NCI-H510A (cell line): ENCODE measurements at places on chromosomes 3 and 15.

GRCh38 chr3:126478581-126479310 is 3.1 kb upstream of the ZXDC start:
- DNase-seq, result no peak

DNA sequence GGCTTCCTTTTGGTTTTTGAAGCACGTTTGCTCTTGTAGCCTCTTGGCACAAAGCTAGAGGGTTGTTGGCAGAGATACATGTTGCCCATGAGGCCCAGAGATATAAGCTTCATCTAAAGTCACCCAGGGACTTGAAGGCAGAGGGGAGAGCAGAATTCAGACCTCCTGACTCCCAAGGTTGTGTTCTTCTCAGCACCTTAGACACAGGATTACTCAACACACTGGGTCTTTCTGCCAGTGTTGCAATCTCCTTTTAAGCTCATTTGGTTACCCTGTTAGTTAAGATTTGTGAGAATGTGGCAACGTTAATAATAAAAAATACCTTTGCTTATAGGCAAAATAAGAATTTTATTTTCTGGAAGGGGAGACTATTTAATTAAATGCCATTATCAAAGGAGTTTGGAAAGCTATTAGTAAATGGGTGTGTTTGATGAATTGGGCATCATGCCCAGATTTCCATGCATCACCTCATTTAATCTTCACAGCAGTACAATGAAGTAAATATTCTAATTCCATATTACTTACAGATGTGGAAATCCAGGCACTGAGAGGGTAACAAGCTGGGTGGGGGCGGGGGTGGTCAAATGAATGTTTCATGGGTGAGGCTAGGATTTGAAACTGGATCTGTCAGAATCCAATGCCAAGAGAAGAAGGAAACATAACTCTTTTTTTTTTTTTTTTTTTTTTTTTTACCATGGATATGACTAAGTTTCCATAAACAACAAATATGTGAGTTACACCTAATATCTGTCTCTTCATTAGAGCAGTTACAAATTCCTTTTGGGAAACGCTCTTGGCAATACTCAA is 183.3 kb downstream of the NR1D2 start:
- no peak for DNase-seq

DNA sequence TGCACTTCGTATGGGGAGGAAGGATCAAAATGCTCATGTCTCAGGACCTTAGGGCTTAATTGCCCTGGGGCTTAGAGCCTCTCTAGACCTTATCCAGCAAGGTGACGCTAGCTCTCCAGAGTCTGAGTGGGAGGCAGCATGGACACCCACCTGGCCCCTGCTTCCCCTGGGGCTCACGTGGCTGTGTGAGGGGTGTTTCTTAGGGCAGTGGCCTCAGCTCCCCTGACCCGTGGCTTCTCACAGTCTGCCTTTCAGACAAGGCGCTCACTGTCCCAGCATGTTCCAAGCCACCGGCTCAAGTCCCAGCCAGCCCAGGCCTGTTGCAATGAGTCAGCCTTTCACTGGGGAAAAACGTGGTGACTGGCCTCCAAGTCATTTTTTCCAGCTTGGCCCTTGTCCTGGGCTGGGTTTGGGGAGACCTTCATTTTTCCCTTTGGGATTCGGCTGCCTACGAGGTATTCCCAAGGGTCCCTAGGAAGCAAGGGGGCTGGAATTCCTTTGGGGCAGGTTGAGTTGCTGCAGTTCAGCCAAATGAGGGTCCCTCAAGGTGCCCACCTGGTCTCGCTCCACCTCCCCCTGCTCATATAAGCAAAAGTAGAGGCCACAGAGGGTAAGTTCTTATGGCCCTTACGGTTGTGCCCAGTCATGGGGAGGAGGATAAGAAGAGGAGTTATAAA is 15.7 kb downstream of the BHLHE40 start:
- DNase-seq, result no peak

GRCh38 chr3:100740207-100740606 is 30.9 kb downstream of the TFG start:
- DNase-seq, result no peak

GRCh38 chr3:159785273-159785708 is 203.3 kb upstream of the IL12A start:
- peak; percentile 48 for DNase-seq

DNA sequence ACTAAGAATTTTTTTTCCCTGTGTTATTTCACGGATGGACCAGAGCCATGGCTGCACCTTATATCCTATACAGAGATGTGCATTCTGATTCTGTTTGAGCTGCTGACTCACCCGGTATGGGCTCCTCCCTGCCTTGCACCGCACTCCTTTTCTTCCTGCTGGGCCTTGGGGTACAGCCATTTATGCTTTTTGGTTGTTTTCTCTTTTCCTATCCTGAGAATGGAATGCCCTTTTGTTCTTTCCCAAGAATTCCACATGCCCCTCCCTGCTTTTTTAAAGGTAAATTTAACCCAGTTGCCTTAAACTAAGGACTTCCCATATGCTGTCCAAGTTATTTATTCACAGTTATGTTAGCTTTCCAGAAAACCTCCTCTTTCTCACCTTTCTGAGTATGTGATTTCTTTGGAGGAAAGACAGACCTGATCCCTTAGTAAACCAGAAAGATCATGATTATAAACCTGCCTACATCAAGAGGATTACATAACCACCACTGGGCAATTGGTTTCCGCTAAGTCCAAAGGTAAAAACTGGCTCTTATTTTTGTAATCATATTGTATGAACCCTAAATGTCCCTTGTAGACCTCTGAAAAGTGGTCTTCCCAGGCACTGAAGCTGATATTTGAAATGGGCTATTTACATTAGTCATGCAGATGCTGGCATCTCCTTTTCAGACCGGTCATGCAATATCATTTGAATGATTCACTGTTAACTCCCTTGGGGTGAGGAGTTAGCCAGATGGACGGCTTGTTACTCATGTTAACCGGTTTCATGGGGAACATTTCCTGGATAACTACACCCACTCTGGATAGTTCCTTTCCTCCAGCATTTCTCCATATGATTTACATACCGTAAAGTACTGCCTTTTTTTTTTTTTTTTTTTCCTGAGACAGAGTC is 45.5 kb downstream of the TMOD3 start:
- no peak for DNase-seq

DNA sequence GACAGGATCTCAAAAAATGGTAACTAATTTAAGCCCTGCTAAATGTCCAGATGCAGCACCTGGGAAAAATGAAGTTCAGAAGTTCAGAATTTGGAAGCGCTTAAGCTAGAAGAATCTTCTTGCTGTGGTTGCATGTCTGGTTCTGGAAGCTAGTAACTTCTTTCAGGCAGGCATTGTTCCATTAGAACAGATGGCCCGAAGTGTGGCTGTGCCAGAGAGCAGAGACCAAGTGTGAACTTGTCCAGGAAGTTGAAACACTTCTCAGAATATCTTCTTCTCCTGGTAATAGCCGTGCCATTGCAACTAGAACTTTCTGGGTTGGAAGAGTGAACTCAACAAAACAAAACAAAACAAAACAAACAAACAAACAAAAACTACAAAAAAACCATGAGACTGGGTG is 80.0 kb downstream of the MITF start:
- DNase-seq, result no peak

DNA sequence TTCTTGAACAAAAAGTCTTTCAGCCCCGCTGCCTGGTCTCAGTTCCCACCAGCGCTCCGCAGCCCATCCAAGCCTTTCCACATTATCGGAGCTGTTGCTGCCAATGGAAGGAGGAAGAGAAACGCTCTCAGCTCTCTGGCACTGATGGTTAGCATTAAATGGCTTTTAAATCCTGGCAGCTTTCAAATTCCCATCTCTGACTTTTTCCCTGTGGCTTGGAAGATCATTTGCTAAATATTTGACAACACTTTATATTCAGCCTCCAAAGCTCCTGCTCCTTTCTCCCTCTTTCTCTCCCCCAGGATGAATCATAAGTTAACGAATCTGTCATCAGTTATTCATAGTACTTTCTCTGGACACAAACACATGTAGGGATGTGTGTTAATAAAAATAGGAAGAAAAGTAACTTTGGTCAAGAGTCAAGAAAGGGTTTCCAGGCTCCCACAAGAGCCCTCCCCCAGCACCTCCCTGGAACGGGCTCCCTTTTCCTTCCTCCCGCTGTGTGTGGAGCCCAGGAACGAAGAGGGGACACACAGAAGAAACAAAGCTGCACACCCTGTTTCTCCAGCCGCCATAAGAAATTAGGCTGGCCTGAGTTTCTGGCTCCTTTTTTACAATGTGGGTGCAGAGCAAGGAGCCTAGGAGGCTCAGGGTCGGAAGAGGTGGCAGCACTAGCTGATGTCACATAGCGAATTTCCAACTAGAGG is 47.6 kb upstream of the TSEN2 start:
- DNase-seq, result no peak

- DNase-seq, result no peak
These were observed 61.0 kb downstream of the LRIG1 start for GRCh38 chr3:66439666-66440344.

GRCh38 chr3:189165092-189165612 is 6.6 kb upstream of the TPRG1 start:
- no peak for DNase-seq
